AG10803 (cell line): ENCODE measurements at places on chromosomes 7 and 10.

GRCh38 chr10:107340326-107340725, 175.8 kb upstream of the SORCS1 start:
- no peak for DNase-seq

- no peak for DNase-seq
Observed at GRCh38 chr10:57983281-57983791, 284.4 kb downstream of the IPMK start.

DNA sequence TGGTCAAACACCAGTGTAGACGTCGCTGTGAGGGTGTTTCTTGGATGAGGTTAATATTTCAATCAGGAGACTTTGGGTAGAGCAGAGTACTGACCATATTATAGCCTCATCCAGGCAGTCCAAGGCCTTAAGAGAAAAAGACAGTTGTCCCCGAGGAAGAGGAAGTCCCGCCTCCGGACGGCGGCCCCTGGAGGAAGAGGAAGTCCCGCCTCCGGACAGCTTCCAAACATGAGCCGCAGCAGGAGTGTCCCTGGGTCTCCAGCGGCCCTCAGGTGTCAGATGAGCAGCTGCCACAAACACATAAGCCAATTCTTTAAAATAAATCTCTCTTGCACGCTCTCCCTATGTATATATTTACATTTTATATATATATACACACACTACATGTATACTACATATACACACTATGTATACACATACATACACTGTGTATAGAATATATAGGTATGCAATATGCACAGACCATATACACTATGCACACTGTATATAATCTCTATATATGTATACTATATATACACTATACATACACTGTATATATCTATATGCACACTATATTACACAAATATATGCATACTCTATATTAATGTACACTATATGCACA, 37.5 kb downstream of the PWWP2B start:
- DNase-seq = no peak

- DNase-seq = no peak
Observed at GRCh38 chr10:87534173-87534858, 29.6 kb downstream of the MINPP1 start.

GRCh38 chr10:65769828-65770227, 1156.0 kb upstream of the LRRTM3 start:
- peak; percentile 2 for DNase-seq

DNA sequence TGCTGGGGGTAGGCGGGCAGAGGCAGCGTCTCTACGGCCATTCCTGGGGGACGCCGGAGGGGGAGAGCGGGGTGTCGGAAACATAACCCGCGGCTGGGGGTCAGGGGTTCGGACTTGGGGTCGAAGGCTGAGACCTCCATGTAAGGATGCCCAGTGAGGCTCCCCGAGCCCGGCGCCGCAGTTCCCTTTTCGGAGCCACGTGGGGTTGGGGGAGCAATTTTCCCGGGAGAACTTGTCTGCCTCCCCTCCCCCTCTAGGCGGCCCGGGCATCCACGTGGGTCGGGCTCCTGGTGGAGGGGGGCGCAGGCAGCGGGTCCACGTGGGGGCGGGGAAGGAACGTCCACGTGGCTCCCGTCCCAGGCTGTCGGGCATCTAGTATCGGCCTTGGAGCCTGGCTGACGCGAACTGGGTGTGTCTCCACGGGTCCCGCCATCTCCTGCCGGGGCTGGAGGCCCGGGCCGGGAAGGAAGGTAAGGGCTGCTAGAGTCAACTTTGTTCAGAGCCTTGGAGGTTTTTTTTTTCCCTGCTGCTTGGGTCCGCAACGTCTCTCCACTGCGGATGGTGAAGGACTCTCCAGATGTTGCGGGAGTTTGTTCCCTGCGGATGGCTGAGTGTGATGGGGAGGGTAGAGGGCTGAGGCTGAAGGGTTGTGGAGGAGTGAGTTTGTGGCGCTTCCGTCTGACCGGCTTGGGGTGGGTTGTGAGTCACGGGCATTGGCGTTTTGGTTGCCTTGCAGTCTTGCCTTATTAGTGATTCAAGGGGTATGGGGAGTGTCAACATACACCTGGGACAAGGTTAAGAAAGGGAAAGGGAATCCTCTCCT, 744 bp downstream of the PPRC1 start:
- DNase-seq = peak; percentile 67

DNA sequence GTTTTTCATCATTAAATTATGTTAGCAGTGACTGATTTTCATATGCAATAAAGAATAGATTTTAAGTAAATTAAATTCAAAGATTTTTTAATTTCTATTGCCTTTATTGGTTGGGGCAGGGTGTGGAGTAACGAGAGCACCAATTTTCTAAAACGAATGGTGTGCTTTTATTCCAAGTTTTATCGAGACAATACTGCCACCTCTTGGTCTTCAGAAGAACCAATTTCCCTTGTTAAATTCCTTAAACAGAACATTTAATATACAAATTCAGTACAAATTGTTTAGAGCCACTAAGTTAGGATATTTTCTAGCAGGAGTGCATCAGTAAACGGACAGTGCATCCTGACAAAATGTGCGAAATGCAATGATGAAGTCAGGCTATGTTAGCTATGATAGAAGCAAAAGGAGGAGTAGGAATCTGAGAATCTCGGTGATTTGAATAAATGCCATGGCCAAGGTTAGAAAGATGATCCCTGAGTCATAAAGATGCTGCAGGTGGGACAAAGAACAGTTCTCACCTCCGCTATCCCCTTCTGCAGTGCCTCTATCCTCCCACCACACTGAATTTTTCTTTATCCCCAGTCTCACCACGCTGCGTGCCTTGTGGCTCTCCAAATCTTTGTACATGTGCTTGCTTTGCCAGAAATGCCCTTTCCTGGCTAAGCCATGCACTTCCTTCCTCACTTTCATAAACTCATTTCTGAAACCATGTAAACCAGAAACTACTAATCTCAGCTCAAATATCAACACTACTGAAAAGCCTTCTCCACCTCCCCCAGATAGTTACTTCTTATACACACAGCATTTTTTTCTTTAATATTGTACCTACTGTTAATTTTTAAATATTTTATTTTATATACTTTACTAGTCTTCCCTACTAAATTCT, 31.9 kb upstream of the AGBL3 start:
- peak; percentile 42 for DNase-seq

GRCh38 chr7:91912494-91912893, 28.2 kb upstream of the AKAP9 start:
- DNase-seq = peak; percentile 17

DNA sequence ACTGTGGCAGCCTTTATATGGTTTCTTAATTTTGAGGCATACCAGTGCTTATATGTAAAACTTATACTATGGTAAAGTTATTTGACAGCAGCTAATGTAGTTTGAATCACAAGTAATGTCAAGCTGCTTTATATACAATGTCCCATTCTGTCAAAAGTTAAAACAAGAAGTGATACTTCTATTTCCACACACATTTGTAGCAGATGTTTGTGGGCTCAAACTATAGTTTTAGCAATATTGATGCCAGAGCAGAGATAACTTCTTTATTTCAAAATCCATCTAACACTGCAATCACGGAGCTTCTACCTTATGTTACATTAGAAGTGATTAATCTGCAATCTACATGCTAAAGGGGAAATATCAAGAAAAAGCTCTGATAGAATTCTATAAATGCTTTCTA, 149.6 kb downstream of the ADK start:
- no peak for DNase-seq

DNA sequence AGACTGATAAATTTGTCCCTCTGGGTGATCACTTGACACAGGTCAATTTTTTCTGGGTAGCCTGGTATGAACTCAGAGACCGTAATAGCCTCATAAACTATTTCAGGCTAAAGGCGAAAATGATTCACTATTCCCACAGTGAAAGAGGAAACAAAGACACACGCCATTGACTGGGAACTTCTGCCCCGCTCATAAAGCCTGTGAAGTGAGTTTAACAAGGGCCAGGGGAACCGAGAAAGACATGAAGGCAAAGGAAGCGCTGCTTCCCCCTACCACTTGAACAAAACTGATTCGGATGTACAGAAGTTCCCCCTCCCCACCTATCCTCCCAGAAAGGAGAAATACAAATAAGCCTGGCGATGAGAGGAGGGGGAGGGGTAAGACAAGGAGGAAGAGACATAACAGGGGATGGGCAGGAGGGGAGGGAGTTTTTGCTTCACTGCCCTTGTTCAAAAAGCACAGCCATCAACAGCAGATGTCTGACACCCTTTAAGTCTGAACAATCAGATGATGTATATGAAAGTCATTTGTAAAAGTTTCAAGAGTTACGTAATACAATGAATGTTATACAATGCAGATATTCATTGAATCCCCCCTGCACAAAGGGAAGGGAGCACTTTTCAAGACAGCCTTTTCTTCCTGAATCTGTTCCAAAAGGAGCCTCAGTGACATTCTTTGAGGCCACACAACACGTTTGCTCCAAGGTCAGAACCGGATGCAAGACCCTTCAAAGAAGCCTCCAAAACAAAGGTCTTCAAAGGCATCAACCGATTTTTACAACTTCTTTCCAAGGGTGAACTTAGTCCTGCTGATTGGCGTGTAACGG, 734 bp downstream of the ABCB4 start:
- DNase-seq = peak; percentile 37

GRCh38 chr10:100204370-100204769, 18.5 kb upstream of the ERLIN1 start:
- no peak for DNase-seq

GRCh38 chr7:45456747-45457524, 117.2 kb upstream of the ADCY1 start:
- peak; percentile 80 for DNase-seq

DNA sequence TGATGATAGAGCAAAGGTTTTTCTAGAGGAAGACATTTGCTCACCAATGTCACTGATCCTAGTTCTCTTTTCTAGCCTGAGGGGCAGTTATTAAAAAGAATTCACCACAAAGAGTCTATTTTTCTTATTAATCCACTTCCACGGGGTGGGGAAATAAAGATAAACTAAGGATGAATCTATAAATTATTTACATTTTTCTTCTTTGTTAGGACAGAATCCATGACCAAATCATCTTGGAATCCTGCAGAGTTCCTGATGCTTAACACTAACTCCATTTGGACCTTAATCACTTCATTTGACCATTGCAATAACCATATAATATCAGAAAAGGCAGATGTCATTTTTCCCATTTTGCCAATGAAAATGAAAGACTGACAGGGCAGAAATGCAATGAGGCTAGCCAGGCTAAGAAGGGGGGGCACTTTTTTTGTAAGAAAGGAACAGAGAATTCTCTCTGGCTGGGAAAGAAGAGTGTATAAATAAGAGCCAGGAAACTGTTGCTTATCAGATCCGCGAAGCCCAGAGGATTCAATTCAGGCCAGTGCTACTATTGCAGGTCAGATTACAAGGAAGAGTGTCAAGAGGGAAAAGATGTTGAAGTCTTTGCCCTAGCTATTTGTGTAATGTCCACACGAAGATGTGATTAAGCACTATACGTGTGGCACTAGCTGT, 433.2 kb downstream of the TNS3 start:
- DNase-seq = no peak

DNA sequence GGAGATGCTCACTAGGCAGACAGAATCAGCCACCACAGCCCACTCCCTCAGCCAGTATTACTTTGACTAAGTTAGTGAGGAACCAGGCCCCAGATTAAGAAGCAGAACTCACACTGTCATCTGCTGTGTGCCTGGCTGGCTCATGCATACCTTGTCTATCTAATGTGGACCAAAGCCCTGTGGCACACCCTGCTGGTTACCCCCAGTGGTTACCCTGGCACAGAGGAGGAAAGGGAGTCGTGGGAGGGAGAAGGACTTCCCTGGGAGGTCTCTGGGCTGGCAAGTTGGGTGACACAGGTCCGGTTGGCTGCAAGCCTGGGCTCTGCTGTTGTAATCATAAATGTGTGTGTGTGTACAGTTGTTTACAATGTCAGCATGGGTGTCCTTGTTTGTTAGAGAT, 7.5 kb upstream of the SH2D4B start:
- DNase-seq = peak; percentile 26

DNA sequence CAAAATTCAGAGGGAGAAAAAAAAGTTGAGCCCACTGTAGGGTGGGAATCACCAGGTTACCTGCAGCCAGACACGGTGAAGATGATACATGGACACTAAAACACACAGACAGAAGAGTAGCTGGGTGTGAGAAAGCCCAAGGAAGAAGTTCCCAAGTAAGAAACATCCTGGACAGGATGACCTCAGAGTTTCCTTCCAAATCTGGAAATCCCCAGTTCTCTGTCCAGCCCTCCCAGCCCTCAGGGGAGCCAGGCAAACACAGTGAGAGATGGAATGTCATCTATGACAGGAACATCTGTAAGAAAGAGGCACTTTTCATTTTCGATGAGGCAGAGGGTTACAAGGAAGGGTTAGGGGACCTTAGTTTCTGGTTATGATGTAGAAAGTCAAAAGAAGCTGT, 125.1 kb upstream of the LYZL1 start:
- DNase-seq = peak; percentile 47

DNA sequence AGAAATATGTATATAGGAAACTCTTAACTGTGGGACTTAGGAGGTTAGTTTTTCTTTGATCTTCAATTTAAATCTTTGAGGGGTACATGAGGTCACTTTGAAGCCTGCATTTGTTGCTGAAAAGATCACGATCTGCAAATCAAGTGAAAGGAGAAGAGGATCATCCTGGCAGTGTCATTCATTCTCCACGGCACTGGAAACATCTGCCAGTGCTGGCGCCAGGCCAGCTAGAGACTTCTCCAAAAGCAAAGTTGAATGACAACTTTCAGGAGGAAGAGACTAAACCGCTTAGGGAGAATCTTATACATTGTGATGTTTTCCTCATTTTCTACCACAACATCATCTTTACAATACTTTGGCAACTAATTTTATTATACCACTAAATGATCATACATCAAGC, 42.5 kb downstream of the MRC1 start:
- no peak for DNase-seq

DNA sequence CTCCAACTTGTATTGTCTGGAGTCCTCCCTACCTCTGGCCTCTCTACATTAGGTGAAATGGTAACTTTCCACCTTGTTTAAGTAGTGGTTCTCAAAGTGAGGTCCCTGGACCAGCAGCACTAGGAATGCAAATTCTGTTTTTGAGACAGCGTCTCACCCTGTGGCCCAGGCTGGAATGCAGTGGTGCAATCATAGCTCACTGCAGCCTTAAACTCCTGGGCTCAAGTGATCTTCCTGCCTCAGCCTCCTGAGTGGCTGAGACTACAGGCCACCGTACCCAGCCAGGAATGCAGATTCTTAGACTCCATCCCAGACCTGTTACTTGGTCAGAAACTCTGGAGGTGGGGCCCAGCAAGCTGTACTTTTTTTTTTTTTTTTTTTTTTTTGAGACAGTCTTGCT, 6.8 kb upstream of the TBL2 start:
- DNase-seq = peak; percentile 23

DNA sequence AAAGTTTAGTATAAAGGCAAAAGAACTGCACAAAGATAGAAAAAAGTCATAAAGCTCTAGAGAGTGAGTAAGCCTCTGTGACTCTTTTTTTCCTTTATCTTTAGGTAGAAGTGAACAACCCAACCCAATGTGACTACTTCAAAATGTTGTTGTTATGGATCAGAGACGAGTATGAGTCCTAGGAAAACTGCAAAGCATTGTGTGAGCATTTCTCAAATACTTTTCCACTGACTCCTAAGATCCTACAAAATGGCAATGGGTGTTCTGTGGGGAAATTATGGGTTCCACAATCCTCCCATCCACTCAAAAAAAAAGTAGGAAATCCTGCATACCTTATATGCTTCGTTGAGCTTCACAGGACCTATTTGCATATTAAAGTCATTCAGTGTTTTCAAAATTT, 177.1 kb downstream of the DGKI start:
- DNase-seq = peak; percentile 57
